Erythroblast (primary cell): ENCODE measurements at places on chromosomes 13 and 19.

DNA sequence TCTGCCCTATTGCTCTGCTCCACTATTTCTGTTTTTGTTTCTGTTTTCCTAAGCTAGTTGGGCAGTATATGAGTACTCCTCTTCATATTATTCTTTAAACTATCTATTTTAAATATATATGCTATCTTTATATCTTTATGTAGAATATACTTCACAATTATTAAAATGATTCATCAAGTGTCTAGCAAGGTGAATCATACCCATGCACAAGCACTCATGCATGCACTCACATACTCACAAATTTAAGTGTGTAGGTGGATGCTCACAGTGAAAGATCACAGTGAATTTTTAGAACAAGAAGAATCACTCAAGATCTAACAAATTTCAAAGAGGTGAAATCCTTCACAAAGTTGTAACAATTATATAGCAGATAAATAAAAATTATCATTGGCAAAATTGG is 435.6 kb upstream of the SLITRK5 start:
- no peak for DNase-seq

GRCh38 chr13:95129004-95129403 is 172.2 kb downstream of the ABCC4 start:
- DNase-seq = no peak

DNA sequence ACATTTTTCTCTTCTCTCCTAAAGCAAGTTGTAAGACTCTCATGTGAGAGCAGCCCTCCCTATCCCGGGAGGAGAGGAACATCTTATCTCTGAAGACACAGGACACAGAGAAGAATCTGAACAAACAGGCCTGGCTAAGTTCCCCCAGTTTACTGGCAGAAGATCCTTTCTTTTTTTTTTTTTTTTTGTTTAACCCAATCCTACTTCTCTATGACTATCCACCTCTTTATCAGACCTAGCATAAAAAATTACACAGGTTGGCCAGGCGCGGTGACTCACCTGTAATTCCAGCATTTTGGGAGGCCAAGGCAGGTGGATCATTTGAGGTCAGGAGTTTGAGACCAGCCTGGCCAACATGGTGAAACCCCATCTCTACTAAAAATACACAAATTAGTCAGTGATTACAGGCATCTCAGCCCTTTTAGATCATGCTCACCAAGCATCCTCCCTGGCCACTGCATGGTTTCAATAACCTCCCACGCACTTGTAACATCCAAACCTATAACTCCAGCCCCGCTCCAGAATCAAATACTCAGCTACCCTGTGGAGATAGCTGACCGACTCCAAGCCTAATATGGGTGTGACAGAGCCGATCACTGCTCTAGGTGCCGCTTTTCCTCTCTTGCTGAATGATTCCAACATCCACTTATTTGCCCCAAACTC is 27.3 kb upstream of the MUC16 start:
- no peak for DNase-seq

- DNase-seq = no peak
Measured at GRCh38 chr19:44255705-44256411, 3.8 kb upstream of the ZNF233 start.

DNA sequence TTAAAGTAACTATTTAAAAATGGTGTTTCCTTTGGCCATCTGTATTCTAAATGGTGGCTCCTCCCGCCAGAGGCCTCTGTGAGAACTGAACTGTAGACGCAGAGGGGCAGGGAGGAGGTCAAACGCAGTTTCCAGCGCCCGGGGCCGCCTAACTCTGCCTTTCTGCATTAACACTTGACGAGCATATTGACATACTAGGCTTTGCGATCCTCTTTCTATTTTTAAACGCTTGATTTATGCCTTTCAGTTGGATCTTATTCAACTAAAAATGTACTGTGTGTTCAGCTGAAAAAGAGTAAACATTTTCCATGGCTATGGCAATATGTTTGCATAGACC is 74.7 kb downstream of the SPACA7 start:
- no peak for DNase-seq

DNA sequence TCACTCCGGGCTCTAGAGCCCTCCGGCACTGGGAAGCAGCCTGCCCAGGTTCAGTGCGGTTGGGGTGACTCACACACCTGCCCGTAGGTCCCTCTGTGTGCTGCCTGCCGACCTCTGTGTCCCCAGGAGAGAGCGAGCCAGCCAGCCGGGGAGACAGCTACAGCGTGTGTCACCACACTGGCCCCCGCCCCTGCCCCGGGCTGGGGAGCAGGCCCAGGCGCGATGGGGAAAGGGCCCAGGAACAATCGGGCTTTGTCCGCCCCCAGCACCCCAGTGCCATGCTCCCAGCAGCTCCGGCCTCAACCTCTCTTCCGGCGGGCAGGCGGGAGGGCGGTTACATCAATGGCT is at the start of gene KLK6:
Gene KLK6 (minus strand): TSS at position 179 of the 348 bp plus-strand sequence. CDS start 1,487 bp downstream, outside the sequence.
- DNase-seq = no peak

GRCh38 chr19:13051557-13052165 is 51.0 kb downstream of the LYL1 start:
- peak; percentile 66 for DNase-seq

DNA sequence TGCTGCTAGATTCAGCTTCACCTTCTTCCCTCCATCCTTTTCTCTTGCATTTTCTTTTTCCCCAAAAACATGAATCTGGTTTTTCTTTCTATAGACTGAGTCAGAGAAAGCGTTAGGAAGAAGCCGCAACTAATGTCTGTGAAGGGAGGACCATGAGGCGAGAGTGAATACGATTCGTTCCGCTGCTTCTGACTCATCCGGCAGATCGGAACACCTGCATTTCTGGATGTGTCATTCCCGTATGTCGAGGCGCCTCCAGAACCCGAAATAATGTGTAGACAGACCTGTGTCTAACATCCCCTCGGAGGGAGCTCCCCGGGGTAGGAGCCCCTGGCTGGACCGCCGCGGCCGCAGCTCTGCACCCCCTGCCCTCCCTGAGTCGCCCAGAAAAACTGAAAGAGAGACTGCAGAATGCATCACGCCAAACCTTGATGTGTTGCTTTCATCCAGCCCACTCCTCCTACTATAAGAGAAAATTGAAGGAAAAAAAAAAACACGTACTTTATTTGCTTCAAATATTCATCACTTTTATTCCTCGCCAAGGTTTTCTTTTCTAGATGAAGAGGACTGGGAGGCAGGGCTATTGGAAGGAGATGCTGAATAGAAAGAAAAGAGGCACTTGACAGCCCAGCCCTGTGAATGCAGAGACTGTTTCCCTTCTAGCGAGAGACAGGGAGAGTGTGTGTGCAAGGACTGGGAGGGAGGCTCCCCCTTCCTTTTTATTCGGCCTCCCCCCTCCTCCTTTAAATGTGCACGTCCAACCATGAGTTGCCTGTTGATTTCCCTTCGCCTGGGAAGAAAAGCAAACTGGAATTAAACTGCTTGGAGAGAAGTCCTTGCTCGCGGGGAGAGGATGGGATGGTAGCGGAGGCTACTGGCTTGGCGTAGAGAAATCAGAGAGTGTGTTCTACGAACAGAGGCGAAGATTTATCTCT is 616 bp upstream of the PCDH17 start:
- no peak for DNase-seq
